ENCODE measurements at places on chromosomes 13 and 19.
A peak's percentile ranks its signal among the peaks of the same experiment; 100 is the strongest.

GRCh38 chr19:4144666-4145249, 8.7 kb upstream of the CREB3L3 start:
- no peak for DNase-seq

DNA sequence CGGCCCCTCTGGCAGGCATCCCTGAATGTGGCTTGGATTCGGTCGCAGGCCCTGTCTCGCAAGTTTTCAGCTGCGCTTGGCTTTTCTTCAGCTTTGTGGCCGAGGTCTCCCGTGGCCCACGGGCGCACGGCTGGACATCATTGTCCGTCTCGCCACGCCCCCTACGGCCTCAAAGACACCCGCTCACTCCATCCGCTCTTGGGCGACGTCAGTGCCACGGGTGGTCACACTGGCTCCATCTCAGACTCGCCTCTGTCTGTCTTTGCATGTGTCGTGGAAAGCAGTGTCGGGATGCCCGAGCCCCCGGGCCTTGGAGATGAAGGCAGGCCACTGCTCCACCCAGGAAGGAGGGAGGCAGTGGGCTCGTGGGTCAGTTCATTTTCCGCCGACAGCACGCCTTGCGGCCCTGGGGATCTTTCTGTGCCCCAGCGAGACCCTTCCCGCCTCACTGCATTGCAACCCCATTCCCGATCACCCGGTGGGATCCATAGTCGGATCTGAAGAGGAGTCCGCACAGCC, 51.0 kb downstream of the ZNF146 start:
- DNase-seq, result no peak

- DNase-seq, result peak; percentile 63
Measured at GRCh38 chr19:35935911-35936737, at the start of gene LRFN3. Gene LRFN3, plus strand, starts transcription at chr19:35936374. Its CDS starts 3,052 bp downstream, at chr19:35939426.

DNA sequence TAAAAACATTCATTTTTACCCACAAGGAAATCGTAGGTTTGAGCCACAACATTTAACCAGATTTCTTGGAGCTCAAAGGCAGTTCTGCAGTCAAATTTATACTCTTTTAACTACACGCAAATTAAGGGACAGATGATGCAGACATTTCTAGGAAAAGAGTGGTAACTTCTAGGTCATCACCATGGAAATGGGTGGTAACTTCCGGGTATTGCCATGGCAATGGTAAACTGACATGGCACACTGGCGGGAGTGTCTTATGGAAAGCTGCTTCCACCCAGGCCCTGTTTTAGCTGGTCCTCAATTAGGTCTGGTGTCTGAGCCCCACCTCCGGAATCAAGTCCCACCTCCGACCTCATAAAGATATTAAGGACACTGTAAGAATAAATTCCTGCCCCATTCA, 10.4 kb upstream of the LYPD5 start:
- no peak for DNase-seq

DNA sequence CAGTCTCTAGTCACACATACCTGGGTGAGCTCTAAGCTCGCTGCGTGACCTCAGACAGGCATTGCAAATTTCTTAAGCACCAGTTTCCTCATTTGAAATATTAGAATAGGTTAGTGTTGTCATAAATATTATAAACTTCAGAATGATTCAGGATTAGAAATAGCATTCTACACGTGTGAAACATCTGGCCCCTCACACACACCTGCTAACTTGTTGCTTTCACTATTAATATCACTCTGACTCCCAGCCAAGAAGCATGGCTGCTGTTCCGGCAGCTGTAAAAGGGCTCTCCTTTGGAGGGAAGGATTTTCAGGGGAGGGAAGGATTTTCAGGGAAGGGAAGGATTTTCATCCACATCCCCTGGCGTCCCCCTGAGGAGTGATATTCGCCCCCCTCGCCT, 161.3 kb upstream of the GPR12 start:
- DNase-seq, result no peak

DNA sequence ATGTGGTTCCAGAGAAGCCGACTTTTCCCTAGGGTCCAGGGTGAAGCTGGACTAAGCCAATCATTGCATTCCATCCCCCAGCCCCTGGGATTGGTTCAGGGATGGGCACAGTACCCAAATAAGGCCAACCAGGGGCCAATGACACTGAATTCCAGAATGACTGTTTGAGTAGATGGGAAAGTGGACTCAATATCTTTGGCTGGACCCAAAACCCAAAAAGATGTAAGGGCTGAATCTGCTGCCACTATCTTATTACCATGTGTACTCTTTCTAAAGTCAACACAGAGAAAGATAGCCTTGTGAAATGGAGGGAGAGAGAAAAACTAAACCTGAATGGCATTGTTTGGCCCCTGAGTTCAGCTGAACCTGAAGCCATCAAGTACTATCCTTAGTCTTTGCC, 39.2 kb upstream of the TNFSF11 start:
- DNase-seq, result no peak

DNA sequence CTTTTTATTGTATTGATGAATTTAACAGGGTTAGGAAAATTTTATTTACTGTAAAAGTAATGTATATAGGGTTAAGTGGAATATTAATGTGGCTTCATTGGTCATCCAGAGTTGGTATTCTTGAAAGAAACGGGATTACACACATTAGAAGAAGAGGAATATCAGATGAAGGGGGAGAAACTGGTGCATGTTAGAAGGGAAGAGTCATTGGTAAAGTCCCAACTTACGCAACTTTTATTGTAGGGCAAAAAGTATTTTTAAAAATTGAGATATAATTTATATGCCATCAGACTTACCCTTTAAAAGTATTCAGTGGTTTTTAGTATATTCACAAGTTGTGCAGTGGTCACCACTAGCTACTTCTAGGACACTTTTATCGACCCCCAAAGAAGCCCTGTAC, 47.3 kb downstream of the DNAJC3 start:
- no peak for DNase-seq

DNA sequence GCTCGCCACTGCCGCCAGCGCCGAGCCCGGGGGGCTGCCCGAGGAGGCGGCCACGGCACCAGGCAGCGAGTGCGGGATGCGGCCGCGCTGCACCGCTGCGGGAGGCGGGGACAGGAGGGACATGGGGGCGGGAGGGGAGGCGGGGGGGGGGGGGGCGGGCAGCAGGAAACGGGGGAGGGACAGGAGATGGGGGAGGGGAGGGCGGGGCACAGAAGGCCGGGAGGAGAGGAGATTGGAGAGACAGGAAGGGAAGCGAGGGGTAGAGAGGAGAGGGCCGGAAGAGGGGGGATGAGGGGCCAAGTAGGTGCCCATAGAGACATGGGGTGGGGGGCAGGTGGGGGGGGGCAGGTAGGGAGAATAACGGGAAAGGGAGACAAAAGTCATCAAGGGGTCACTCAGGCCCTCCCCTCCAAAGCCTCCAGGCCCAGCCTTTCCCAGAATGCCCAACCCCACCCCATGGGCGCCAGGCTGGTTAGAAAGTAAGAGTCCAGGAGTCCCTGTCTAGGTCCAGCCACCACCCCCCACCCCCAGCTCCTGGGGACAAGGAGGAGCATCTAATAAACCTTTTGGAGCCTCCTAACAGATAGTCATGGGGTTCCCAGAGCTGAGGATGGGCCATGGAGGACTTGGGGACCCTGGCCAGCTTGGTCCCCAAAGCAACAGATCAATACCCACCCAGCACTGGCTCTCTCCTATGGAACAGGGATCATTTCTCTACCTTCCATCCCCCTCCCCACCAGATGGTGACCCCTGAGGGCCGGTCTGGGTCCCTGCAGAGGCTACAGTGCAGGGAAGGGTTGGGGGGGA, 9.5 kb downstream of the NR2F6 start:
- peak; percentile 57 for DNase-seq

DNA sequence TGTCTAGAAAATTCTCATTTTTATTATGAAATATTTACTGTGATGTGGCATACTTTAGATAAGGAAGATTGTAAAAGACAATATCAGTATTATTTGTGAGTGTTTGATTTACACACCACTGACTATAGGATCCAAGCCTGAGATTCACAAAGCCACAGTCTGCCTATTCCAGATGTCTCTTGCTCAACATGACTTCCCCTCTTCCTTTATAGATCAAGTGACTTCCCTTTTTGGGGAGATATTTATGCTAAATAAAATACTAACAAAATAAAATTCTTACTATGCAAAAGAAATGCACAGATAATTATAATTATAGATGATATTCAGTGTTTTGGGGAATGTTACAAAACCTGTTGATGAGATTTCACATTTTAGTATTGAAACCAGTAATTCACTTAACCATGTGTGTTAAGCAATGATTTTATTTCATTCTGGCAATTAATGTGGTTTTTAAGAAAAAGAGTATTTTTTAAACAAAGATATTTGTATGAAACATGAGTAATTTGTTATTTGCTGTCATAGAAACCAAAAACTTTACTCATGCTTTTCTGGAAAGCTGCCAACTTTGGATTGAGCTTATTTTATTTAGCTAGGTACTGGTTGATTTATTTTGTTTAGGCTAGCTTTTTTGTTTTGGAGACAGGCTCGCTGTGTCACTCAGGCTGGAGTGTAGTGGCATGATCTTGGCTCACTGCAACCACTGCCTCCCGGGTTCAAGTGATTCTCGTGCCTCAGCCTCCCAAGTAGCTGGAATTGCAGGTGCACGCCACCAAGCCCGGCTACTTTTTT, 13.7 kb upstream of the GPR183 start:
- DNase-seq, result peak; percentile 17

DNA sequence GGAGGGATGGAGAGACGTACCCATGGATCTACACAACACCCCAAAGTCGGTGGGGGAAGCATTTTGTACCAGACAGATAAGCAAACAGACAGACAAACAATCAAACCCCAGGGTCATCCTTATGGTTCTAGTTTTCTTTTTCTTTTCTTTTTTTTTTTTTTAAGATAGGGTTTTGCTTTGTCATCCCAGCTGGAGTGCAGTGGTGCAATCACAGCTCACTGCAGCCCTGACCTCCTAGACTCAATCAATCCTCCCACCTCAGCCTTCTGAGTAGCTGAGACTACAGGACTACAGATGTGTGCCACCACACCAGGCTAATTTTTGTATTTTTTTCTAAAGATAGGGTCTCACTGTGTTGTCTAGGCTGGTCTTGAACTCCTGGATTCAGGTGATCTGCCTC, 17.9 kb upstream of the FBL start:
- no peak for DNase-seq

DNA sequence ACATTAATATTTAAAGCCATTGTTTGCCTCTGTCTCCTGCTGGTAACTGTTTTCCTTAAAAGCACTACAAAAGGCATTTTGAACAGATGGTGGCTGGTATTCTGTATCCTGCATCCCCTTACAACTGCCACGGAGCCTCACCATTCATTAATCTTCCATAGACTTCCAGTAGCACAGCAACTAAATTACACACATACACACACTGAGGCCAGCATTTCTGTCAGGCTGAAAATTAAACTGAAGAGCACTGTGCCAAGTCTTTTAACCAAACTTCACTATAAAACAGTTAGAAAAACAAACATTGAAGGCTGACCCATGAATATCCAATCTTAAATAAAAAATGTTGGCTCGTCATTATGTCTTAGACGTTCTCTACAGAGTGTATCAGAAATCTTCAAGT, 697.8 kb downstream of the DACH1 start:
- DNase-seq, result no peak

- DNase-seq, result no peak
Measured at GRCh38 chr13:21529146-21529893, 70.2 kb upstream of the ZDHHC20 start.

DNA sequence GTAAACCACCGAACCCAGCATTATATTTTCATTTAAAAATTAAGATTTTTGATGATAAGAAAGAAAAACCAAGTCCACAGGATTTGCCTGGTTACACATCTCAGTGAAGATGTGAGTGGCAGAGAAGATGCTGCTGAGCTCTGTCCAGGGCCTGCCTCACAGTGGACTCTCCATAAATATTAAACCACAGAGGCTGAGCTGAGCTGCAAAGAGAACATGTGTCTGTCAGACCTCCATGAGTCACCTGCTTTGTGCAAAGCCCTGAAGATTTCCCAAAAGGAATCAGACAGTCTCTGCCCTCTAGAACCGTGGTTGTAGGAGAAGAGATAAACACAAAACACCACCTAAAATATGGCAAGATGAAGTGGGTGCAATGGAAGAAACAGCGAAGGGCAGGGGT, 127.2 kb upstream of the TSC22D1 start:
- DNase-seq, result peak; percentile 58

DNA sequence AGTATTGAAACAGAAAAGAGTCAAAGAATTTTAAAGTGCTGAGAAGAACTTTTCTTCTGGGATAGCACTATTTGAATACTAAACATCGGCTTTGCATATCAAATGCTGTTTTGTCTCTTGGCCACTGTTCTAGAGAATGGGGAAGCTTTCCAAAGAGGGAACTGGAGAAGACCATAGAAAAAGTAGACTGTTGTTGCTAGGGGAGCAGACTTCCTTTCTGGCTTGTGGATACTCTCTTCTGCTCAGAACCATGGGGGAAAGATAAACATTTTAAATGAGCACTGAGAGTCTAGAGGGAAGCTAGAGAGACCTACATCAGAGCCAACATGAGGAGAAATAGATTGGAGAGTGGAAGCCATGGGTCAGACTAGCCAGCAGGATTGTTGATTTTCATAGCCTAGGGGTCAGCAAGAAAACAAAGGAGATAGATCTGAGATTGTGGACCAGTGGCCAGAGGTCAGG, 315.7 kb downstream of the KCTD12 start:
- no peak for DNase-seq

DNA sequence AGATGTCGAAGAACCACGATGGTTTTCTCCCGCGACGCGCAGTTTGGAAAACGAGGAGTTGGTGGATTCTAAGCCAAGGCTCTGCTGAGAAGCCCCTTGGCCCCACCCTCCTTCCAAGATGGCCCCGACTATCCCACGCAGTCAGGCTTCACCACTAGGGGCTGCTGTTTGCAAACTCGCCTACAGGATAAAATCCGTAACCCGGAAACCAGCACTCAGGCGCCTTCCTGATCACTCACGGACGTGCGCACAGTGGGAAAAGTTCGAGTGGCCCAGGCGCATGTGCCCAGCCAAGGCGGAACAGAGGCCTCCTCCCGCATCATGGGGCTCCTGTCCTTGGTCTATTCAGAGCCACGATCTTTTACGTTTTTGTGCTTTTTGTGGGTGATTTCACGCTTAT, 19.2 kb upstream of the UQCR11 start:
- peak; percentile 35 for DNase-seq

- no peak for DNase-seq
Measured at GRCh38 chr13:107139006-107139405, 571.1 kb upstream of the ARGLU1 start.

- no peak for DNase-seq
Measured at GRCh38 chr13:113184568-113185440, 23.7 kb downstream of the PCID2 start.

DNA sequence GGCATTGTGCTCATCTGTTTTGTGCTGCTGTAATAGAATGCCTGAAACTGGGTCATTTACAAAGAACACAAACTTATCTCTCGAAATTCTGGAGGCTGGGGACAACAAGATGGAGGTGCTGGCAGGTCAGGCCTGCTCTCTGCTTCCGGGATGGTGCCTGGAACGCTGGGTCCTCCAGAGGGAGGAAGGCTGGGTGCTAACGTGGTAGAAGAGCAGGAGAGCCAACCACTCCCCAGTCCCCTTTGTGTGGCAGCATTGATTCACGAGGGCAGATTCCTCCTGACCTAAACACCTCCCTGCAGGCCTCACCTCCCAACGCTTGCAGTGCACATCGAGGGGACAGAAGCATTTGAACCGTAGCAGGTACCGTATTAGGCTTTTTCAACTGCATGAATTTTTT, 34.1 kb upstream of the TFDP1 start:
- DNase-seq, result no peak

Data from ACHN (cell line).